Smooth muscle cell of the brain vasculature (primary cell): ENCODE measurements at places on chromosomes 11 and 22.

DNA sequence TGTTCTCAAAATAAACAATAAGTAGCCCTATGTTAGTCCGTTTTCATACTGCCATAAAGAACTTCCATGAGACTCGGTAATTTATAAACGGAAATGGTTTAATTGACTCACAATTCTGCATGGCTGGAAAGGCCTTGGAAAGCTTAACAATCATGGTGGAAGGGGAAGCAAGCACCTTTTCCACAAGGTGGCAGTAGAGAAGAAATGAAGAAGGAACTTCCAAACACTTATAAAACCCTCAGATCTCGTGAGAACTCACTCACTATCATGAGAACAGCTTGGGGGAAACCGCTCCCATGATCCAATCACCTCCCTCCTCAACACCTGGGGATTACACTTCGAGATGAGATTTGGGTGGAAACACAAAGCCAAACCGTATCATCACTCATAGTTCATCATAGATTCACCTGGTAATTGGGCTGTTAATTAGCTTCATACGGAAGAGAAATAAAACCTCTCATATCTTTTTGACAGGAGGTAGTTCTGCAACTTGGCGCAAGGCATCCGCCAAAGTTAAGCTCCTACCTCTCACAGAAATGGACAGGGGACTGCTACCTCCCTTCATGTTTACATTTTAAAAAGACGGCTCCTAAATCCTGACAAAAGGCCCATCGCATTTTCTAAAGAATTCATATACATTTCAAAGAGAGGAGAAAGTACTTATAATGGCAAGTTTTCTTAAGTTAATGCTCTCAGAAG lies 49.0 kb downstream of the MUC15 start:
- no peak for DNase-seq

DNA sequence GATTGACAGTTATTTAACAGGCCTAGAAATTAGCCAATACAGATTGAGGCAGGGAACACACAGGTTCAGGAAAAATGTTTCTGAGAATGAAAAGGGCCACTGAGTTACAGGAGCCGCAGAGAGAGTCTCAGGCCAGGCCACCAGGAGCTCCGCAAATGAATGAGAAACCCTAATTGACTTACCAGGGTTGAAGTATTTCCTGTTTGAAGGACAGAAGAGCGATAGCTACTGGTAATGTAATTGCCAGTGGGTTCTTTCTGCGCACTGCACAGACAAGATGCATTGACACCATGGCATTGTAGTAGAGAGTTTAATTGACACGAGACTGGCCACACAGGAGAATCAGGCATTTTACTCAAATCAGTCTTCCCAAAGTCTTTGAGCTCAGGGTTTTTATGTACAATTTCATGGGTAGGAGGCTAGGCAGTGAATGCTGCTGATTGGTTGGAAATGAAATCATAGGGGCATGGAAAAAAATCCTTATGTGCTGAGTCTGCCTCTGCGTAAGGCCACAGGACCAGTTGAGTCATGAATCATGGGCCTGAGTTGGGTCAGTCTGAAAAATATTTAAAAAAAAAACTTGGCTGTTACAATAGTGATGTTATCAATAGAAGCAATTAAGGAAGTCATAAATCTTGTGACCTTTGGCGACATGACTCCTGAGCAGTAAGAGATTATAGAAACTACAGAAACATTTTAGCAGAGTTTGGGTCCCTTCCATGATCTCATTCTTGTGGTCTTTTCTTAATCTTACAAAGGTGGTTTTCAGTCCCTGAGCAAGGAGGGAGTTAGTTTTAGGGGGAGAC lies 203.8 kb downstream of the CASP12 start:
- DNase-seq = no peak

DNA sequence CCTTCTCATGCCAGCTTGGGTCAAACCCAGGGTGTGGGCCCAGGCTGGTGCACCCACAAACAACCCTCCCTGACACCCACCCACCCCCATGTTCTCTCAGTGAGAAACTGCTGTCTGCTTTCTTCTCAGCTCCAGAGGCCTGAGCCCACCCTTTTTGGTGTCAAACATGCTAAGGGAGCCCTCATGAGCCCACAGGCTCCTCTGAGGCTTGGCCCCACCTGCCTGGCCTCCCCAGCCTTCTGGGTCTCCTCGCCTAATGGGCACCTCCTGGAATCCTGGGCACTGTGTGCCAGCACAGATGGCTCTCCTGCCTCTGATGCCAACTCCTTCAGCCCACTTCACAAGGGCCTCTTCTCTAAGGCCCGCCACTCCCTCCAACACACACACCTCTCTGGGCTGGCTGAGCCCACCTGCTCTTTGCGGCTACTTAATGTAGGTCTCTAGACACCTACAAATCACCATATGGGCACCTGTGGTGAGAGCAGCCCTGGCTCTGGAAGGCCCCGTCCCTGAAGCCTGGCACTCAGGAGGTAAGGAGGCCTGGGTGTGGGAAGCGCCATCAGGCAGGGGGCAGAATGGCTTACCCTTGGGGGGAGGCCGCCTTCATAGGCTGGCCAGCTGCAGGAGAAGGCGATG lies 4.4 kb downstream of the NAGA start:
- DNase-seq = no peak

DNA sequence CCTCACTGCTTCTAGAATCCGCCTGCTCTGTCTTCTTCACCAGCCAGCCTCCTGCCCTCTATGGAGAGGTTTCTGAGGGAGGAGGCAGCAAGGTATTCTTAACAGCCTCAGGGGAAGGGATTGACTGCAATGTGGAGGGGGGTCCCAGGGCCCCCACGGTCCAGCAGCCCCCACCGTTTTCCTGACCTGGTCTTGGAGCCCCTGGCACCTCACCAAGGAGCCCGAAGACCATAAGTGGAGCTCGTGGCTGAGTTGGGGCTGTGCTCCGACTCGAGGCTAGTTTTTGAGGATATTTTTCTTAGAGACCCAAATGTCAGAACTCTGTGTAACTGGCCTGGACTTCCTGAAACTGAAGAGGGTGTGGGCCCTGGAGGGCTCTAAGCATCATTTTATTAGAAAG lies 590.0 kb downstream of the BRD1 start:
- no peak for DNase-seq

DNA sequence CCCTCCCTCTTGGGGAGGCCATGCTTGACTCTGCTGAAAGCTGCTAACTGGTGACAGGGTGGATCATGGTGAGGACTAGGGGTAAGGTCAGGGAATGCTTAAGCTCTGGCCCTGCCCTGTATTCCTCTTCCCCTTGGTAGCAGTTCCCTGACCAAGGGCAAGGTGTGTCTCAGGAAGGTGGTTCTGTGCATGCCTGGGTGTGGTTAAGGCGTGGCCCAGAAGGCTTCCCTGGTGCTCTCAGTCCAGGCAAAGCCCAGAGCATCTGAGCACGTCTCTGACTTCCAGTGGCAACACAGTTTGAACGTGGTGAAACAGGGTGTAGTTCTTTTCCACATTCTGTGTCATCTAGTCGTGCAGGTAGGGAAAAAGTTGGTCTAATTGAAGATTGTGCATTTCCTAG lies 53.1 kb upstream of the HORMAD2 start:
- no peak for DNase-seq

GRCh38 chr11:27898166-27898565 lies 197.9 kb upstream of the BDNF start:
- DNase-seq = no peak

DNA sequence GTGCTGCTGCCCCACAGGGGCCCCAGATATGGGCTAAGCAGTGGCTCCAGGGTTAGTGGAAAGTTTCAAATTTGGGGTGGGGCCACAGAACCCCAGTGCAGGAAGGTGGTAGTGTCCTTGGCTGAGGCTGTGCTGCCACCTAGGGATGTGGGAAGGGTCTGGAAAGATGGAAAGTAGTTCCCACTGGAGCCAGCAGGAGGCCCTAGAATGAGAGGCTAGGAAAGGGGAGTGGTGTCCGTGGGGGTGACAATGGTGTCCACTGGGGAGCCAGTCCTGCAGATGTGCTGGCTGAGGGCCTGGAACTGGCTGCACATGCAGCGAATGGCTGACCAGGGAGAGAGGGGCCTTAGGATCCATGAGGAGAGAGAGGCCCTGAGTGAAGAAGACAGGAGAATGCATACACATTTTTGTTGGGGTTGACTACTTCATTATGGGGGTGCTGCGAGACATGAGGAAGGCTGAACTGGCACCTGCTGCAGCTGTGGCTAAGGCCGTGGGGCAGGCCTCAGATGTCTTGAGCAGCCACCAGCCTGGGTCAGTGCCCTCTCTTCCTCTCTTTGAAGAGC lies 21.1 kb downstream of the RFPL3 start:
- DNase-seq = no peak

- no peak for DNase-seq
Observed at GRCh38 chr11:2554338-2555207, 109.8 kb downstream of the KCNQ1 start.

DNA sequence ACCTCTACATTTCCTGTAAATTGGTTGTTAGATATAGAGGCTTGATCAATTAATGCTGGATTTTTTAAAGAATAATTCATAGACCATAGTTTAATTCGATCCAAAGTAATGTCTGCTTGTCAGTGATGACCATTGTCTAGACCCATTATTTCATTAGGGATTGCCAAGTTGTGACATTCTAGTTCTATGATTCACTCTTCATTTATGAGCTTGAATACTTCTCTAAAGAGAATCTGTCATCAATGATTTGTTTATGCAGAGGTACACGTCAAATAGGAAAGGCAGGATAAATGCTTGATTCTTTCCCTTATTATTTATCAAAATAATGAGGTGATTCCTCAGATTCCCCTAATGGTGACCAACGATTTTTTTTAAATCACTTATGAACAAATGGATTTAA lies 24.0 kb upstream of the ROBO3 start:
- no peak for DNase-seq

DNA sequence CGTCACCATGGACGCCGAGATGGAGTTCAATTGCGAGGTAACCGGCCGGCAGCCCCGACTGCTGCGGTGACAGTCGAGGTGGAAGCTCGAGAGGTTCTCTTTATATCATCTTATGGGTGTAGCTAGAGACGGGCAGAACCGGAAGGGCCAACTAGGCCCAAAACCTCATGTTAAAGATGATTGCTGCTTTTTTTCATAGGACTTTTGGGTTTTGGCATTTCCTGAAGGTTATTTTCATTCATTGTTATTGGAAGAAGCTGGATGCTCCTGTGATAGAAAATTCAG lies 585 bp downstream of the NF2 start:
- no peak for DNase-seq

DNA sequence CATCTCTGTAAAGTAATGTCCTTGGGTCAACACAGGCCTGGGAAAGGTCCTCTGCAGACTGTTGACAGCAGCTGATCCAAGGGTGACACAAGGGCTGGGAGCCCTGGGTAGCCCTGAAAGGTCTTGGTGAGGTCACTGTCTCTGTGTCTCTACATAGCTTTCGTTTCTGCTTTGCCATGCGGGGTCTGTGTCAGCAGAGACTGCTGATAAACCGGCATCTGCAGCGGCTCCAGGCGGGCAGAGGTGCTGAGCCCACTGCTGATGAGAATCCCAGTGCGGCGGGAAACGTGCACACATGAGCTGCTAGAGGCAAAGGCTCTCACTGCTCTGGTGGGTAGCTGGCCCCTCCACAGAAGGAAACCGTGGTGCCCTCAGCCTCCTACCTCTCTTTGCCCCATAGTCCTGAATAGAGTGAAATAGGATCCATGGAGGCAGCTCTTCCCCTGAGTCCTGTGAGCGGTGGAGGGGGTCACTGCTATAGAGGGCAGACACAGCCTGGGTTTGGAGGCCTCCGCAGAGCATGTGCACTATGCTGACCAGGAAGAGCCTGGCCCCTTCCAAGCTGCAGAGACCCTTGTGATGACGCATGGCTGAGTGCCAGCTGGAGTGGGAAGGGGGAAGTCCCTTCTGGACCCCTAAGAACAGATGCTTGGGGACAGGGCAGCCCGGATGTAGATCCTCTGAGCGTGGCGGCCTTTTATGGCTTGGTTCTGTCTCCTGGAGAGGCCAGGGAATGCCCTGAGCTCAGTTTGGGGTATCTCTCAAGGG lies 17.8 kb upstream of the ST3GAL4 start:
- no peak for DNase-seq
